ENCODE measurements at places on chromosomes 11 and 22. TPM values are rescaled to one million over a fixed set of nuclear protein-coding genes. Genes with fewer than 3 reads are reported as not detected.

The SLCO2B1 gene
- 8.2 TPM for polyA plus RNA-seq

The LGALS12 gene
- polyA plus RNA-seq: not detected

The ZBTB16 gene
- 0.93 TPM for polyA plus RNA-seq

The CD151 gene
- 145 TPM for polyA plus RNA-seq

The FTH1 gene
- 2,056 TPM for polyA plus RNA-seq

The RPS6KB2 gene
- polyA plus RNA-seq: 40.4 TPM

The GP1BB gene
- 2.9 TPM for polyA plus RNA-seq

The KRTAP5-10 gene
- 0.53 TPM for polyA plus RNA-seq

The CARNS1 gene
- polyA plus RNA-seq: 4.4 TPM

The APOL2 gene
- polyA plus RNA-seq: 35.1 TPM

The ANKK1 gene
- polyA plus RNA-seq: 0.60 TPM

GRCh38 chr11:36399745-36400144, 103.7 kb downstream of the PRR5L start:
- DNase-seq: no peak

DNA sequence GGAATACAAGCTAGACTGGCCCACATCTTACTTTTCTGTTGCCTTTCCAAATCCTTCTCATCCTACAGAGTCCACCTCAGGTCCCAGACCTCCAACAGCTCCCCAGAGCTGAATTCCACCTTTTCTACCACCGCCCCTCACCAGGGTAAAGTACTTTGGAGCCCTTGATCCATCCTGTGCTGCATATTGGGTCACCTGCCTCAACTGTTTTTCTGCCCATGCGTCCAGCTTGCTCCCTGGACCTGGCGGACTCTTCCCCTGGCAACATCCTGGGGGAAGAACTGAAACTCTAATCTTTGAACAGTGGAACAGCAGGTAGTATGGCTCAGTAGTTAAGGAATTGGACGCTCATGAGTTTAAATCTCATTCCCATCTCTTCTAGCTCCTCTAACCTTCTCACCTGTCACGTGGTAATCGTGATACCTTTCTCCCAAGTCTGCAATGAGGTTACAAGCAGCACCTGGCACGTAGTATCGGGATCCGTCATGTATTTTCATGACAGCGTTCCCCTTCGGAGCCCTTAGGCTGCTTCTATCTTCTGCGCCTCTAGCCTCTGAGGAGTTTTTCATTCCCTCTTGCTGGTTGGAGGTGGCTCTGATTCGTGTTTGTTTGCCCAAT, 98.1 kb downstream of the CEP164 start:
- no peak for DNase-seq

DNA sequence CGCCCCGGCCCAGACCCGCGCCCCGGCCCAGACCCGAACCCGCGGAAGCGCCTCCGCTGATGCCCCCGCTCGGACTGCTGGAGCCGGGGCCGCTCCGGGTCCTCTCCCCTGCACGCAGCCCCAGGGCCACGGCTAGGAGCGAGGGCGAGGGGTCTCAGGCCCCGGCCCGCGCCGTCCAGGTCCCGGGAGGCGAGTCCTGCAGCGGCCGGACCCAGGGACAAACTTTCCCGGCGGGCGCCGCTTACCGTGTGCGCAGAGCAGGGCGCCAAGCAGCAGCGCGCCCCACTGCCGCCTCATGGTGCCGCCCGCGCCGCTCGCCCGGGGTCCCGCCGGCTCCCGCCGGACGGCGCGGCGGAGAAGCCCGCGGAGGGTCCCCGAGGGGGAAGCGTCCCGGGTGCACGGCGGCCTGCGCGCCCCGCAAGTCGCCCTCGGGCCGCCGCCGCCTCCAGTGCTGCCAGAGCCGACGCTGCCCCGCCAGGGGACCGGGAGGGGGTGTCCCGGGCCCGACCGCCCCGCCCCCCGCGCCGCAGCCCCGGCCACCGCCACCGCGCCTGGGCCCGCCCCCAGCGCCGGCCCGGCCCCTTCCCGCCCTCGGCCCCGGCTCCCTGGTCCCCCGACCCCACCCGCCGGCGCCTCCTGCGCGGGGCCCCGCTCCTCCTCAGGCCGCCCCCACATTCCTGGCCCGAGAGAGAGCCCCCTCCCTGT, at the start of gene LRP4:
Gene LRP4, minus strand, starts transcription at position 468 of the 705 bp plus-strand sequence. Its CDS starts 171 bp downstream, at position 297.
- no peak for DNase-seq

- DNase-seq: no peak
Observed at GRCh38 chr11:62546929-62547625, 471 bp upstream of the AHNAK start.

DNA sequence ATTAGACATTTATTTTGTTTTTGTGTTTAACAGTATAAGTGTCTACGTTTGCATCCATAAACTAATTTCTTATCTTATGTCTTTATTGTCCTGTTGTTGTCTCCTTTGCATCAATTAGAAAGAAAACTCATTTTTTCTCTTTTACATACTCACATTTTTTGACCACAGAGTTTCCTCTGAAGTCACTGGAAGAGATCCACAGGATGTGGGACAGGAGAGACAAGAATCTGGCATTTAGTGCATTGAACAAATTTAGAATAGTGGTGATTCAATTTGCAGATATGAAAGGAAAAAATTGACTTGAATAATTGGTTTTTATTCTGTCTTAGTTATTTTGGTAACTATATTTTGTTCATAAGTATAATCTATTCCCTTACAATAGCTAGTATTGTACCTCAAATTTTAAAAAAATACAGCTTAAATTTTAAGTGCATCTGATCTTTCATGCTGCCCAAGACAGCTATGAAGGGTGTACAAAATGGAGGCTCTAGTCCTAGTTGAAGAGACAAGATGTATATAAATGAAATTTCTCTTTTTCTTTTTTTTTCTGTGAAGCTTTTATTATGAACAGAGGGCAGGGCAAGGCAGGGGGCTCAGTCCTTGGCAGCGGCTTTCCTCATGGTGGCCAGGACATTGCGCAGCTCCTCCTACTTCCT, 24.4 kb downstream of the HORMAD2 start:
- DNase-seq: no peak

DNA sequence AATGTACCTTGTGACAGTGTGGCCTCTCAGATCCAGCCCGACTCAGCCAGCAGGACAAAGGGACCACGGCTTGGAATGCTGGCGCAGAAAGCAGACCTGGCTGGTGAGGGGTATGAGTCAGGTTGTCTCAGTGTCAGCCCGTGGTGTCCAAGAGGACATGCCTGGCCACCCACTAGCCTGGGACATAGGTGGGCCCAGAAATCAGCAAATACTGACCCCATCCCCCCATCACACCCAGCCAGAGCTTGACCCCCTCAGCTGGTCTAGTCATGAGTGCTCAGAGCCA, 4.5 kb downstream of the BANF1 start:
- DNase-seq: no peak

- DNase-seq: no peak
Observed at GRCh38 chr11:85697747-85698146, 11.8 kb upstream of the CCDC89 start.

- no peak for DNase-seq
Observed at GRCh38 chr11:118202599-118203422, 22.0 kb downstream of the JAML start.

DNA sequence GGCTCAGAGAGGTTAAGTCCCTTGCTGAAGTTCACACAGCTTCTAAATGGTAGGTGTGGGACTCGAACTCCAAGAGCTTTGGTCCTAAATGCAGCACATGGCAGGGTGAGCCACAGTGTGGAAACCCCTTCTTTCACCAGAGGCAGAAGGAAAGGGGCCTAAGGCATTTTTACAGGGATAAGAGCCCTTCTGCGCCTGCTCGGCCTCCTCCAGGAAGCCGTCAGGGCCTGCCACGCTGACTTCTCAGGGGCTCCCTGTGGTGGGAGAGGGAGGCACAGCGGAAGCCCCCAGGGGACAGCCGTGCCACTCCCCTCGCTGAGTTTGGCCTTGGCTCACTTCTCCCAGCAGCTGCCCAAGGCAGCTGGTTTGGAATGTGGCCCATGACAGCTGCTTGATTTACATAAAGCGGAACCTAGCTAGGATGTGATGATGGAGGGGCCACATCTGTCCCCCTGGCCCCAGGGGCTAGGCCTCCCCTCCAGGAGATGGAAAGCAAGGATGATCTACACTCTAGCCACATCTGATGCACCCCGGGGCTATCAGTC, 35.4 kb downstream of the CD82 start:
- DNase-seq: no peak

DNA sequence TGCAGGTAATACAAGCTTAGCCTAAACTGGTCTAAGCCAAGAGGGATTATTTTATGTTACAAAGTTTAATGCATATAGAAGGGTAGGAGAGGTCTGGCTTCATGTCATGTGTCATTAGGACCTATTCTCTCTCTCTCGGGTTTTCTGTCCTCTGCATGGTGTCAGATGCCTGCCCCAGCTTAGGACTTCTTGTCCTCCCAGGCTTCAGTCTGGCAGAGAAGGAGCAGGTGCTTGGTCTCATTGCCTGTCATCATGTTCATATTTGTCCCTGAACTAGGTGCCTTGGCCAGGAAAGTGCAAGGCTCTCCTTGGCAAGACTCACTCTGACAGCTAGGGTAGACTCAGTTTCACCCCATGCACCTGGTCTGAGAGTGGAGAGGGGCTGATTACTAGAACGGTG, 126.3 kb downstream of the ADAMTS15 start:
- DNase-seq: no peak

- DNase-seq: no peak
Observed at GRCh38 chr11:47591764-47592163, 2.4 kb downstream of the C1QTNF4 start.

GRCh38 chr11:59175091-59175501, 3.2 kb downstream of the DTX4 start:
- DNase-seq: no peak

DNA sequence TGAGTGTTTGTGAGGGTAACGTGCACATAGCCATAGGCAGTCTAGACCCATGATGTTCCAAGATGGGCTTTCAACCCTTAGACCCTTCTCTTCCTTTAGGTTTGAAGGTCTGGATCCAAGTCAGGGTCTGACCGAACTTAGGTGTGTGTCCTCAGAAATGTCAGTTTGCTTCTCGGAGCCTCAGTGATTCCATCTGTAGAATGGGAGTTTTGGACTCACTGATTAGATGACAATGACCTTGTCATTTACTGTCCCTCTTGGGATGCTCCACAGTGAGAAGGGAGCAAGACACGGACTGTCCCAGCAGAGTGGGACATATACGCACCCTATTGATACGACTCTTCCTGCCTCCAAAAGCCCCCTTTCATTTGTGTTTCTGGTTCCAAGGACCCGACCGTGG, 37.7 kb downstream of the ANO1 start:
- no peak for DNase-seq
